Dorsolateral prefrontal cortex (tissue), 122 donors: ENCODE measurements at places on chromosomes 5 and 9. TPM values are rescaled to one million over a fixed set of nuclear protein-coding genes. Genes with fewer than 3 reads are reported as not detected.

CDX1 gene
- total RNA-seq = 0.90 TPM

LIX1 gene
- total RNA-seq = 17.5 TPM

NUTM2G gene
- not detected for total RNA-seq

GALNT12 gene
- 3.4 TPM for total RNA-seq

ZNG1C gene
- 51.9 TPM for total RNA-seq

PLCXD3 gene
- 17.8 TPM for total RNA-seq

EPB41L4B gene
- 40.5 TPM for total RNA-seq

PRRT1B gene
- total RNA-seq = not detected

ROPN1L gene
- total RNA-seq = 6.9 TPM

NSUN2 gene
- 35.0 TPM for total RNA-seq

GABRA1 gene
- 160 TPM for total RNA-seq

CLIC3 gene
- 2.2 TPM for total RNA-seq

INSYN2B gene
- total RNA-seq = 8.0 TPM

FBXW11 gene
- total RNA-seq = 129 TPM

SPATA31C1 gene
- total RNA-seq = 0.28 TPM

IFNB1 gene
- not detected for total RNA-seq

WNT8A gene
- total RNA-seq = not detected

SLC36A3 gene
- total RNA-seq = not detected

PCDHB11 gene
- 8.4 TPM for total RNA-seq

GFI1B gene
- total RNA-seq = not detected

PHF24 gene
- total RNA-seq = 100 TPM

IRGM gene
- total RNA-seq = 0.35 TPM

SLCO6A1 gene
- not detected for total RNA-seq

CDC20B gene
- not detected for total RNA-seq
